SJCRH30 (cell line): ENCODE measurements at places on chromosomes 11 and 22.
A peak's percentile ranks its signal among the peaks of the same experiment; 100 is the strongest.

DNA sequence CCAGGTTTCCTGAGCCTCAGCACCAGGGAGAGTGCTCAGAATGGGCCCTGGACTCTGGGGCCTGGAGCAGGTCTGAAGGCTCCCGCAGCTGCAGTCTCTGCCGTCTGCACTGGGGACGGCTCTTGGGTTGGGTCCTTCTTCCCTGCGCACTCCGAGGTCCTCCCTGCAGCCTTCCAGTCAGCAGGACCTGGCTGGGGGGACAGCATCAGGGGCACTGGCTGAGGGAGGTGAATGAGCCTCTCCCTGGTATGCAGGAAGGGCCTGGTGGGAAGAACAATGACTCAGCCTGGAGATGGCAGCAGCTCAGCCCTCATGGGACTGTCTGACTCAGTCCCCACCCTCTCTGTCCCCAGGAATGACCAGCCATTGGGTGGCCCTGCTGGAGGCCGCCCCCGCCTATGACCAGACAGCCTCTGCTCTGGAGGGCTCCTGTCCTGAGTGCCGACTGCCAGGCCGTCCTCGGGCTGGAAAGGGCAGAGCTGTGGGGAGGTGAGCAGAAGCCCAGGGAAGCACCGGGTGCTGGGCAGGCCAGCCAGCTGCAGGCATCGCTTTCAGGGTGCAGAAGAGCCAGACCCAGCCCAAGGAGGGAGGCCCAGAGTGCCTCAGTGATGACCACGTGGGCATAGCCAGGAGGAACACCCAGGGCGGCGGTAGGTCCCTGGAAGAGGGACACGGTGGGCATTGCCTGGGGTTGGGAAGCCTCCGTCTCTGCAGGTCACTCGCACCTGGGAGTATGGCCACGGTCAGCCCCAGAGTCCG is 455.0 kb downstream of the BRD1 start:
- peak; percentile 18 for DNase-seq

GRCh38 chr11:34341096-34341495 is 16.7 kb downstream of the ABTB2 start:
- no peak for DNase-seq

- no peak for DNase-seq
These were observed 8.6 kb downstream of the THYN1 start for GRCh38 chr11:134244593-134244992.

- peak; percentile 54 for DNase-seq
These were observed 3.6 kb downstream of the PKNOX2 start for GRCh38 chr11:125167954-125168835.

GRCh38 chr11:75816561-75817239 is 1.7 kb downstream of the UVRAG start:
- DNase-seq, result no peak

DNA sequence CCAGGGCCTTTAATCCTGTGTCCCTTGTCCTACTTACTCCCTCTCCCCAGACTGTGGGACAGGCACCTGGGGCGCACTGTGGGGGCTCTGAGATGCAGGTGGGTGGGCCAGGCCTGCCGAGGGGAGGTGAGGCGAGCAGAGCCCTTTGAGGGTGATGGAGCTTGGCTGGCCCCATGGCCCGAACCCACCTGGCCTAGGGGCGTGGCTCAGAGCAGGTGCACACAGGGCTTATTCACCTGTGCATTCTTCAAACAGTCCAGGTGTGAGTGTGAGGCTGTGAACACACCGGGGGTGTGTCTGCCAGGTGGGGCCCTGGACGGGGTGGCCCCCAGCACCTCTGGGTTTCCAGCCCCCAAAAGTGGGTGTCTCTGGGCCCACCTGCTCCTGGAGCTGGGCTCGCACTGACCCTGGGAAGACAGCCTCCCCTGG is 9.0 kb upstream of the MUC5AC start:
- no peak for DNase-seq

DNA sequence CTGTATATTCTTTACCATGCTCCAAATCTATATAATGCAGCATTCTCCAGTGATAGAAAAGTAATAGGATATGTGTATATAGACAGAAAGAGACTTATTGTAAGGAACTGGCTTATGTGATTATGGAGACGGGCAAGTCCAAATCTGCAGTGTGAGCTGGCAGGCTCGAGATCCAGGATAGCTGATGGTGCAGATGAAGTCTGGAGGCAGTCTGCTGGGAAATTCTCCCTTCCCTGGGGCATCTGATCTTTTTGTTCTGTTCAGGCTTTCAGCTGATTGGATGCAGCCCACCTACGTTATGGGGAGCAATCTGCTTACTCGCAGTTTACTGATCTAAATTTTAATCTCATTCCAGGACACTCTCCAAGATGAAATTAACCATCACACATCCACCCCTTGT is 73.2 kb downstream of the GRK3 start:
- no peak for DNase-seq

DNA sequence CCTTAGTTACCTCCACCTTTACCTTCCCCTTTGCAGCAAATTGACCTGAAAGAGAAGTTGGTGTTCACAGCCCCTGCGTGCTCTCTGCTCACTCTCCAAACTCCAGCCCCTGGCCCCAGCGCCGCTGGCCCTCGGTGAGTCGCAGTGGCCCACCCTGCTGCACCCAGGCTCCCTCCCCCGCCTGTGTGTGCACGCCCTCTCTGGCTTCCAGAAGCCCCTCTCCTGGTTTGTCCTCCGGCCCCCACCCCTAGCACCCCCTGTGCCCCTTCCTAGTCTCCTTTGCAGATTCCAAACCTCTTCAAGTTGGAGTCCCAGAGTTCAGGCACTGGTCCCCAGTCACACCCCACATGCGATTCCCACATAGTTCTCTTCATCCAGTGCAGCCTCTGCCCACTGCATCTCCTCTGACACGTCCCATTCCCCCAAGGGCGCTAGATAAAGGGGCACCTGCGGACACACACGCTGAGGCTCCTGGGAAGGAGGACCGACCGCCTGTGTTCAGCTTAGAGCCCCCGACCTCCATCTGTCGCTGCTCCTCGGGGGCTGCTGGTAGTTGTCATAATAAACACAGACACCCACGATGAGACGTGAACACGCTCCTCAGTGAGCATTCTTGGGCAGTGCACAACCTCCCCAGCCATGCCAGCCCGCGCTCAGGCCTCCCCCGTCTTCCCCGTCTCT is 1.5 kb upstream of the PHRF1 start:
- DNase-seq, result no peak

- DNase-seq, result peak; percentile 98
These were observed at the start of gene MUS81 for GRCh38 chr11:65860278-65861164. MUS81 (plus strand) TSS chr11:65860433; CDS start chr11:65860754, 321 bp downstream.

- DNase-seq, result no peak
These were observed 679.6 kb downstream of the NTM start for GRCh38 chr11:132050049-132050448.

- DNase-seq, result no peak
These were observed 13.0 kb downstream of the TALDO1 start for GRCh38 chr11:760236-760635.

GRCh38 chr22:41245917-41246499 is 5.3 kb upstream of the CHADL start:
- DNase-seq, result no peak

DNA sequence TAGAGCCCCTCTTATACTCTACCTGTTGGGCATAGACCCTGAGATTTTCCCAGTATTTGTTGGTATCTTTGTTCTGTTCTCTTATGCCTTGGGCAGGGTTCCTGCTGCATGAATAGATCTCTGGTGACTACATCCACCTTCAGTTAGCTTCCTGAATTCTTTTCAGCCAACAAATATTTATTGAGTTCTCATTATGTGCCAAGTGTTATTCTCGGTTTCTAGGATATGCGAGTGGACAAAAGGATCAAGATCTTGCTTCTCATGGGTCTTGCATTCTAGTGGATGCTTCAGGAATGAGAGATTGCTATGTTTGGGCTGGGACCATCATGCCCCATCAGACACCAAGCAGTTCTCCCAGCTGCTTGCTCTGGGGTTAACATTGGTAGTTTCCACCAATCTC is 340.0 kb downstream of the METTL15 start:
- no peak for DNase-seq

- no peak for DNase-seq
These were observed 17.4 kb upstream of the CTSC start for GRCh38 chr11:88354912-88355311.

DNA sequence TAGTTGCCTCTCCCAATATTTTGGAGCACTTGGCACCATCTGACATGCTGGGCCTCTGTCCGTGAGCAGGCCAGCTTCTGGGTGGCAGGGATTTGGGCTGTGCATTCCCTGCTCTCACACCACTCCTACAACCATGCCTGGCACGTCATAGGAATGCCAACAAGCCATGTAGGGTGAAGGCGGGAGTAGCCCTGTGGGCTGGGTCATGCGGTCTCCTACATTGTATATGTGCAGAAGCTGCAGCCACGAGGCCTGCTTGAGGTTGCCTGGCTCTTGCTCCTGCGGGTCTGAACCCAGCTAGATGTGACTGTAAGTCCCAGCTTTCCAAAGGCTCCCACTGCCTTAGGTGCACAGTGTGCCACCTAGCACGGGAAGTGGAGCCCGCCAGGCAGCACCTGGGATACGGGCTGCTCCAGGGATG is 14.5 kb downstream of the MYEOV start:
- DNase-seq, result no peak

DNA sequence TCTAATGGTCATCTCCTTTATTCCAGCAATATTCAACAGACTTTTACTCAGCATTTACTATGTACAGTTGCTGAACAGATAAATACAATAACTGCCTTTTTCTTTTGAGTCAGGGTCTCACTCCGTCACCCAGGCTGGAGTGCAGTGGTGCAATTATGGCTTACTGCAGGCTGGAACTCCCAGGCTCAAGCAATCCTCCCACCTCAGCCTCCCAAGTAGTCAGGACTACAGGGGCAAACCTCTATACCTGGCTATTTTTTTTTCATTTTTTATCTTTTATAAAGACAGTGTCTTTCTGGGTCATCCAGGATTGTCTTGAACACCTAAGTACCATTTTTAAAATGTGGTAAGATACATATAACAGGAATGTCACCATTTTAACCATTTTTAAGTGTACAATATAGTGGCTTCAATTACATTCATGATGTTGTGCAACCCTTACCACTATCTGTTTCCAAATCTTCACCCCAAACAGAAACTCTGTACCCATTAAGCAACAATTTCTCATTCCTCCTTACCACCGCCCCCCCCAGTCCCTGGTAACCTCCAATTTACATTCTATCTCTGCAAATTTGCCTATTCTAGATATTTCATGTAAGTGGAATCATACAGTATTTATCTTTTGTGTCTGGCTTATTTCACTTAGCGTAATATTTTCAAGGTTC is 67.8 kb downstream of the MIAT start:
- no peak for DNase-seq

GRCh38 chr11:10488934-10489691 is 34.0 kb downstream of the AMPD3 start:
- DNase-seq, result no peak

- no peak for DNase-seq
These were observed 5.9 kb upstream of the ALKBH3 start for GRCh38 chr11:43874738-43875137.
